Astrocyte of the spinal cord (primary cell): ENCODE measurements at places on chromosomes 5 and 9.

GRCh38 chr5:141039061-141039460 is 12.1 kb upstream of the PCDHB1 start:
- no peak for DNase-seq

GRCh38 chr5:75756211-75756610 is 39.0 kb upstream of the POC5 start:
- DNase-seq: no peak

- peak; percentile 25 for DNase-seq
These were observed 195.0 kb downstream of the PDE4D start for GRCh38 chr5:59698207-59699178.

DNA sequence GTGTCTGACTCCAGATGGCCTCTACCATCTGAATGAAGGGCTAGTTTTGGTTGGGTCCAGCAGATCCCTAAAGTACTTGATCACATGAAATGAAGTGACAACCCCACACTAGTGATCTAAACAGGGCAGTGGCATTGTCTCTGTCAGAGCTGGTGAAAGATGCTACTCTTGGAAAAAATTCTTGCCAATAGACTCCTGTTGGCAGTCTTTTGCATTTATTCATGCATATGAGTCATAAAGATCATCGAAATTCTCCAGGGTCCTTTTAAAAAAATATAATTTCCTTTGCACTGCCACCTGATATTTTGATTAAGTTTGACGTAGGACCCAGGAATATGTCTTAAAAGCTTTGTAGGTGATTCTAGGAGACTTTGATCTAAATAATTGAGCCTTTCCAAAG is 135.1 kb upstream of the ELL2 start:
- DNase-seq: no peak

- no peak for DNase-seq
These were observed 26.2 kb upstream of the RAB14 start for GRCh38 chr9:121227862-121228261.

DNA sequence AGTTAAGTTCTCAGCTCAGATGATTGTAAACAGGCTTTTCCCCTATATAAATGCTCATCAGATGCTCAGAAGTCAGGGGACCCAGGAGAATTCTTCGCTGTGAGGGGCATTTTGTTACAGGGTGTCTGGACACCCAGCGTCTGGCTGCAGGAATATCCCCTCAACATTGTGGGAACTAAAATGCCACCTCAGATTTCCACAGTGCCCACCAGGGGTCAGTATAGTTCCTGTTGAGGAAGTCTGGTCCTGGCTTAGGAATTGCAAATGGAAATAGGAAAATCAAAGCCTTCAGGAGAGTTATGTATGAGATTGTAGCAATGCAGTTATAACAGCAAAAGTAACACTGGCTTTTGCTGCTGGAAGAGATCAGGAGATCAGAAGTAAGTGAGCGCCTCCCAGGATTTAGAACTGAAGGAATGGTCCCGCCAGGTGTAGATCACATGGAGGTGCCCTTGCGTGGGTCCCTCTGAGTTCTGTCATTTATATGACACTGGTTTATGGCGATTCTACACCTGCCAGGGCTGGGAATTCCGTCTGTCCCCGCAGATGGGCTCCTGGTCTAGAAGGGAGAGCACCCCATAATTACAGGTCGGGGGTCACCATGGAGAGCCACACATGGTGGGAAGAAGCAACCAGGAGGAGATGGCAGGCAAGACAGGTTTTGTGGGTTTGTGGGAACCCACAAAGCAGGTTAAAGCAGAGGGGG is 47.1 kb upstream of the CTSL start:
- peak; percentile 70 for DNase-seq

DNA sequence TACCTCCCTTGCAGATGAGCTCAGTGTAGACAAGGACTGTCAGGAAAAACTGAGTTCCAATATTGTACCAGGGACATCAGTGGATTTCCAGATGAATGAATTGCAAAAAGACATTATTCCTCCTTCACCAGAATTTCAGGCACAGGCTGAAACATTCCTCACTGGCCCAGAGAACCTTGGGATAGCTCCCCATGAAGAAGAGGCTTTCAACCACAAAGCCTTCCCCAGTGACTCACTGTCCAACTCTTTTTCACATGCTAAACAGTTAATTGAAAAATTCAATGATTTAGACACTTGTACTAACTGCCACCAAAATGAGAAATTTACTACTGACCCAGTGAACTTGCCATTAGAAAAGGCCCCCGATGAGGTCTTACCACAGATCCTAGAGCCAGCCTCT is 144.5 kb downstream of the UNC13B start:
- DNase-seq: peak; percentile 47

DNA sequence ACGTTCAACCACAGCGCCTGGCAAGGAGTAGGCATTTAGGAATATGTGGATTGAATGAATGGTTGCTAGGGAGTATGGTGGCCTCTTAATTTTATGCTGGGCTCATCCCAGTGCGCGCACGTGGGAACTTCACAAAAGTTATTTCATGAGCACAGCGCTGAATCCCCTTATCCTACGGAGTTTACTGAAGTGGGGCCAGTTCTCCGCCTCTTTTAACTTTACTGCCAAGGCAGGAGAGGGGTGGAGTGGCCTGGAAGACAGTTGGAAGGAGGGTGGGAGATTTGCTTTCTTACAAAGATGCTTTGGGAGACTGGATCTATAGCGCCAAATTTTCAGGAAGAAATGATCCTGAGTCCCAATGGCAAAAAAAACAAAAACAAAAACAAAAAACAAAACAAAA is 326.5 kb downstream of the SH3GL2 start:
- DNase-seq: no peak

GRCh38 chr9:6793203-6793602 is 35.4 kb downstream of the KDM4C start:
- DNase-seq: no peak

- no peak for DNase-seq
These were observed 131.6 kb upstream of the SLC24A2 start for GRCh38 chr9:19920401-19920800.

GRCh38 chr5:57476601-57477056 is 6.0 kb downstream of the ACTBL2 start:
- DNase-seq: no peak

- no peak for DNase-seq
These were observed 467.3 kb upstream of the DMAC1 start for GRCh38 chr9:8266861-8267260.

DNA sequence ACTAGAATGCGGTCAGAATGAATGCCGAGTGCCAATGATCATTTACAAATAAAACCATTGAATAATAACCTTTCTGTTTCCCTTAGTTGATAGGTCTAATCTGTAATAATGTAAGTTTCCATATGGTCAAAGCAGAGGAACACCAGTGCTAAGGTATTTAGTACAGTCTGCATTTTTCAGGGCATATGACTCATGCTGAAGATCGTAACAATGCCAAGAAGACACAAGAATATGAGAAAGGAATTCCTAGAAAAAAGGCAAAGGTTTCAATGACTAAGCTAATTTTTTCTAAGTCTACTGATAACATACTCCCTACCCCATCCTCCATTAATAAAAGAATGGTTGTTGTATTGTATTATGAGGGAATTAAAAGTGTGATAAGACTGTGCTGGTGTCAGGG is 2.8 kb downstream of the OR1L8 start:
- DNase-seq: peak; percentile 5

- no peak for DNase-seq
These were observed 650.3 kb downstream of the SEMA5A start for GRCh38 chr5:8895599-8895998.

- no peak for DNase-seq
These were observed 590.5 kb downstream of the CCDC171 start for GRCh38 chr9:16143310-16143709.

GRCh38 chr9:6581253-6581652 is 64.3 kb downstream of the GLDC start:
- DNase-seq: no peak

DNA sequence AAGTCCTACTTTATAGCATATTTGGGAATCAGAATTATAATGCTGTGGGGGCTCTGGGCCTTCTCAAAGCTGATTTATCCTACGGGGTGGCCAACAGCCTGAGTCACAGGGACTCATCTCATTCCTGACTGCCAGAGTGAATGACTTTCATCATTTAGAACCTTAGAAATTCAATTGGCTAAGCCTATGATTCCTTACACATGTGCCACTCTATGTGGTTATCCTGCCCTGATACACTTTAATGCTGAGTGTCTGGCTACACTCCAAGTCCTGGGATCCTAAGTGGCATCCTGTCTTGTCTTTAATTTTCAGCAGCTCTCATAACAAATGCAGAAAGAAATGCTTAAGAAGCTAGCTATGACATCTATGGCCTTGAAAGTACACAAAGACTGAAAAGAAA is 75.2 kb upstream of the FREM1 start:
- no peak for DNase-seq

- no peak for DNase-seq
These were observed 12.2 kb upstream of the MPDZ start for GRCh38 chr9:13291718-13292117.

GRCh38 chr5:148904440-148904839 is 78.0 kb downstream of the ADRB2 start:
- DNase-seq: no peak

DNA sequence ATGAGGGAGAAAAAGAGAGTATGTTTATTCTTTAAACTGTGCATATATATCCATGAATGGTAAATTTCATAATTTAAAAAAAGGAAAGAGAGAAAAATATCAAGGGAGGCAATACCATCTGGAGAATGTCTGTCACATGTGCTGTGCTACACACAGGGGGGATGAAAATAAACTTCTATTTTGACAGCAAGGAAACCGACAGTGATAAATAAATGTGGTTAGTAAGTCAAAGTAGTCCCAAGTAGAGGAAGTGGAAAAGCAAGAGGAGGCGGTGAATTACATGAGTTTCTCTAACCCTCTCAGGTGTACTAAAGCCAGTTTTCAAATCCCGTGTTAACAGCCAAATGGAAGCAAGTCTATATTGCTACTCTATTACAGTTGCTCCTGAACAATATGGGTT is 83.3 kb downstream of the ICE1 start:
- no peak for DNase-seq

- DNase-seq: no peak
These were observed 308.6 kb upstream of the EFNA5 start for GRCh38 chr5:107979291-107979690.

GRCh38 chr9:75639971-75640610 is 250.4 kb upstream of the PCSK5 start:
- DNase-seq: no peak

GRCh38 chr5:60945813-60946187 is 795 bp downstream of the NDUFAF2 start:
- DNase-seq: peak; percentile 59

GRCh38 chr5:148729182-148729581 is 74.9 kb upstream of the HTR4 start:
- no peak for DNase-seq

DNA sequence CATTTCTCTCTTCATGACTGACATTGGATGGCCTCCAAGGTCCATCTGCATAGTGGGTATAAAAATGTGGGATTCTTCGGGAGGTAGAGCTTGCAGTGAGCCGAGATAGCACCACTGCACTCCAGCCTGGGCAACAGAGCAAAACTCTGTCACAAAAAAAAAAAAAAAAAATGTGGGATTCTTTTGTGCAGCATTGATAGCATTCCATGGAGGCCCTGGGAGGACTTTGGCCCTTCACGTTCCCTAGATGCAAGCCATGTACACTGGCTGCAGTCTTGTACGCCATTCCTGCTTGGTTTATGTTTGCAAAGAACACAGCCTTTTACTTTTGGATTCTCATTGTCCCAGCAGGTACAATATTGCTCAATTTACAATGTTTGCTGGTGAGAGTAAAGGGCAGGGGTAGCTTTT is 157.8 kb downstream of the SLCO4C1 start:
- no peak for DNase-seq

- no peak for DNase-seq
These were observed 80.6 kb downstream of the OLFM1 start for GRCh38 chr9:135167849-135168655.

- peak; percentile 69 for DNase-seq
These were observed 41.2 kb downstream of the ANKH start for GRCh38 chr5:14830210-14831005.

DNA sequence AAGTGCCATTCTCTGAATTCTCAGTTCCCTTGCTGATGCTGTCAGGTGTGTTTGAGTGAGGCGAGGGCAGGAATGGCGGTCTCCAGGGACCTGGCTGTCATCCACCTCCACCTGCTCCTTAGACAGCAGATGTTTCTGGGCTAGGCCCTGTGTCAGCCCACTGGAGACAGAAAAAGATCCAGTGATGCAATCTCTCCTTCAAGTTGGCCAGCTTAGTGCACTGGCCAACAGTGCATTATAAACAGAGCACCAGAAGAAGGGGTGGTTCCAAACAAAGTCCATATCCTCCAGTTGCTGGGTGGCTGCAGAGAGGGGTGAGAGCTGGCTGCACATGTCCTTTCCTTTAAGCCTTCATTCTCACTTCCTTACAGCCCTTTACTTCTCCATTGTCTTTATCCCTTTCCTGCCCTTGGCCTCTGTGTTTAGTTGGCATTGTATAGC is 26.5 kb downstream of the NANS start:
- DNase-seq: no peak

DNA sequence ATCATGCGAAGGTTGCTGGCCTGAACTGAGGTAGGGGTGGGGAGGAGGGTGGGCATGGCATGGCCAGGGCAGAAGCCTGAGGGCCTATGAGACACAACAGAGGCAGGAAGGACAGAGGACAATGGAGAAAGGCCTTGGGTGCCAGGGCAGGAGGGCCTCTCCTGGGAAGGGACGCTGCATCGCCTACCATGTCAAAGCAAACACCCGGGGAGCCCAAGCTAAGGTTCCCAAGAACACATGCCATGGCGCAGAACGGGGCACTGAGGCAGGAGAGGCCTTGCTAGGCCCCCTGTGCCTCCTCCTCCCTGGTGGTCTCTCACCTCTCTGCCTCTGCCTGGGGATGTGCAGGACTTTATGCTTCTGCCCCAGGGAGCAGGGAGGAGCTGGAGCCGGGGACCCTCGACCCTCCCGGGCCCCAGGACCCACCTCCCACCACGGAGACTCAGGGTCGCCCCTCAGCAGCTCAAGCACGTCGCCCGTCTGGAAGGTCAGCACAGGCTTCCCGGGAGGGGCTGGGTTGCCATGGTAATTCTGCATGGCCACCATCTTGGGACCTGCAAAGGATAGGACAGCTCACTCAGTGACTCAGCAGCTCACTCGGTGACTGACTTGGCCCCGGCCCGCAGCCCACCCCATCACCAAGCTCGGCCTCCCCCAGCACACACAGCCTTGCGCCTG is 40.3 kb upstream of the SARDH start:
- DNase-seq: no peak

GRCh38 chr5:97834561-97834960 is 651.5 kb upstream of the RIOK2 start:
- no peak for DNase-seq

- no peak for DNase-seq
These were observed 51.4 kb upstream of the GRHPR start for GRCh38 chr9:37370968-37371563.

- peak; percentile 58 for DNase-seq
These were observed 30.6 kb downstream of the KDM4C start for GRCh38 chr9:6788162-6789016.

DNA sequence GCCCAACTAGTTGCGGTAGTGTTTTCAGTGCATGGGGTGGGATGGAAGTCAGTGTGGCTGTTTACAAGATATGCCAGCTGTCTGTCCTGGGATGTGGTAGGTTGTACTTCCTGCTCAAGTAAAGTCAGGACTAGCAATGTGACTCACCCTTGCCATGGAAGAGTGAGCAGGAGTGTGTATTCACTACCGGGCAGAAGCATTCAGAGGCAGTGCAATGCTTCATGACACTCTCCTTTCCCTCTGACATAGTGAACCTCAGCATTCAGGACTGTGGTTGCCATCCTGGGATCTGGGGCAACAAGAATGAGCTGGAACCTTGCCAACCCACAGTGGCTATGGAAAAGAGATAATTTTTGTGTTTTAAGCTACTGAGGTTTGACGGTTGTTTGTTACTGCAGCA is 68.9 kb downstream of the BOD1 start:
- peak; percentile 39 for DNase-seq

GRCh38 chr5:164289526-164289925 is 784.1 kb downstream of the MAT2B start:
- peak; percentile 20 for DNase-seq
